Dermis microvascular lymphatic vessel endothelial cell (primary cell): ENCODE measurements at places on chromosomes 12 and 14.

GRCh38 chr12:51174501-51174900 is 1.6 kb upstream of the TFCP2 start:
- no peak for DNase-seq

- no peak for DNase-seq
Observed at GRCh38 chr12:45633733-45634132, 95.8 kb upstream of the ARID2 start.

- DNase-seq: no peak
Observed at GRCh38 chr14:104393898-104394381, 185.6 kb upstream of the C14orf180 start.

DNA sequence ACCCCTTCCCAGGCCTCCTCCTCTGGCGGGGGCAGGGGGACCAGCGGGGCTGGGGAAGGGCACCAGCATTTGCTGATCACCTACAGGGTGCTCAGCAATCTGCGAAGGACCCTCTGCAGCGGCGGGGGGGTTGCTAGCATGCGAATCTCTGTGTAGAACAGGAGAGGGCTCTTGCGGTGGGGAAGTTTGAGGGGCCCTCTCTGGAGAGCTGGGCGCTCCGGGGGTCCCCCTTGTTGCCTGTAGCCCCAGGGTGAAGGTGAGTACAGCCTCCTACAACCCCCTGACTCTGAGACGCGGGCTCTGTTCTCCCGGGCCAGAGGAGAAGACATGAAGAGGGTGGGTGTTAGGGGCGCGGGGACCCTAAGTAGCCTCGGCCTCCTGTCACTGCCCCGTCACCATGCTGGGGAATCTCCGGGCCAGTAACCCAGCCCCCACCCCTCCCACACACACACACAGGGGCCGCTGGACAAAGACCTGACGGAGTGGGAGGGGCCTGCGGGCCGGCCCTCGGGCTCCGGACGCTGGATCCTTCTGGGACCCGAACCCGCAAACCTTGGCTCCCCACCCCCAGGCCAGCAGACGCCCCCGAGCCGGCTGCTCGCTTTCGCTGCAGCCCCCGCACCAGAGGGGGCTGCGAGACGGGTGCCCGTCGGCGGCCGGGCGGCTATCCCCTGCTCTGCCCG is 734 bp downstream of the FIGNL2 start:
- peak; percentile 42 for DNase-seq

- DNase-seq: no peak
Observed at GRCh38 chr14:44662250-44662891, 155.3 kb upstream of the FSCB start.

- no peak for DNase-seq
Observed at GRCh38 chr12:58695263-58695662, 225.0 kb downstream of the LRIG3 start.

DNA sequence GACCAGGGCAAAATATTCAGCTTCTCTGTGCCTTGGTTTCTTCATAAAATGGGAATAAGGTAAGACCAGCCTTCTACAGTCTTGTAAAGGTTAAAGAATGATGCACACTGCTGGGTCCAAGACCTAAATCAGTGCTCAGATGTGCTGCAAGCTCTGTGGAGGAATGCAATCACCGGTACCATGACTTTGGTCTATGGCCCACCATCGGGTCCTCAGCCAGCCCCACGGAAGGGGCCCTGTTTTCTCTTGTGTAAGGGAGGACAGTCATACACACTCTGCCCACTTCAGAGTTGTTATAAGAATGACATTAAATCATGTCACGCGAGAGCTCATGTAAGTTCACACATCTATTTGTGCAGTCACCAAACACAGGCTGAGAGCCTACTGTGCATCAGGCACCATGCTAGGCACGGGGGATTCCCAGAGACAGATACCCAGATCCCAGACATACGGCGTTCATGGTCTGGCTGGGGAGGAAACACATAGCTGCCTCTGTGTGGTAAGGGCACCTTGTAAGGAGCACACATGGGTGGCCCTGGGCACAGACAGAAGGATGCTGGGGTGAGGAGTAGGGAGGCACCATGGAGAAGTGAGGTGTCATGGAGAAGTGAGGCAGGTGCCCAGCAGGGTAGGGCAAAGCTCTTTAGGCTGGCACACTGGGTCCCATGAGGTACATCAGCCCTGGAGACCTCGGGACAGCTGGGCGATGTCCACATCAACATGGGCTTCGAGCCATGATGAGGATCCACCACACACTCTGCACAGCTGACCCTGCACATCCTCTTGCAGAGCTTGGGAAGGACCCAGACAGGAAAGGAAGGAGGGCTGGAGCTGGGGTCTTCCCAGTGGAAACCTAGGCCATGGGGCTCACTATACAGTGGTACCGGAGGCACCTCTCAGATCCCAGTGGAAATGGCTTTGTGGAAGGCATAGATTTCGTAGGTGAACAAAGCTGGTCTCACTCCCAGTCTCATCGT is 190.4 kb upstream of the DIO3 start:
- DNase-seq: no peak
